ENCODE measurements at places on chromosomes 7 and 10. TPM values are rescaled to one million over a fixed set of nuclear protein-coding genes. Genes with fewer than 3 reads are reported as not detected.
A peak's percentile ranks its signal among the peaks of the same experiment; 100 is the strongest.

Gene NEUROG3
- not detected for total RNA-seq

Gene ADRA2A
- 3.9 TPM for total RNA-seq

Gene LEP
- 8.4 TPM for total RNA-seq

Gene CPA2
- total RNA-seq = 1.1 TPM

Gene PURB
- total RNA-seq = 12.9 TPM

- H3K27me3 ChIP-seq = no peaks in the 10 kb centered on the region
- H3K36me3 ChIP-seq = no peaks in the 10 kb centered on the region
- peaks cover 47% of the 10 kb centered on the region for H3K4me1 ChIP-seq
- no peak for DNase-seq
- H3K4me3 ChIP-seq = no peak overlapping the region
Observed at GRCh38 chr7:44102846-44103565, 1.1 kb upstream of the AEBP1 start.

- H3K36me3 ChIP-seq = no peaks in the 10 kb centered on the region
- H3K27ac ChIP-seq = peak overlapping the region; percentile 10
- H3K4me1 ChIP-seq = no peaks in the 10 kb centered on the region
- DNase-seq = no peak
- H3K4me3 ChIP-seq = no peak overlapping the region
- H3K27me3 ChIP-seq = no peaks in the 10 kb centered on the region
Observed at GRCh38 chr10:113132591-113133121, 182.6 kb downstream of the TCF7L2 start.

Measured in heart left ventricle (tissue), 16 donors.